ENCODE measurements at places on chromosomes 4 and X.

GRCh38 chr4:24668956-24669355 lies 84.6 kb upstream of the DHX15 start:
- DNase-seq: no peak

- no peak for DNase-seq
Measured at GRCh38 chr4:143016171-143016570, 168.5 kb upstream of the USP38 start.

- no peak for DNase-seq
Measured at GRCh38 chr4:108130955-108131354, 37.8 kb downstream of the LEF1 start.

DNA sequence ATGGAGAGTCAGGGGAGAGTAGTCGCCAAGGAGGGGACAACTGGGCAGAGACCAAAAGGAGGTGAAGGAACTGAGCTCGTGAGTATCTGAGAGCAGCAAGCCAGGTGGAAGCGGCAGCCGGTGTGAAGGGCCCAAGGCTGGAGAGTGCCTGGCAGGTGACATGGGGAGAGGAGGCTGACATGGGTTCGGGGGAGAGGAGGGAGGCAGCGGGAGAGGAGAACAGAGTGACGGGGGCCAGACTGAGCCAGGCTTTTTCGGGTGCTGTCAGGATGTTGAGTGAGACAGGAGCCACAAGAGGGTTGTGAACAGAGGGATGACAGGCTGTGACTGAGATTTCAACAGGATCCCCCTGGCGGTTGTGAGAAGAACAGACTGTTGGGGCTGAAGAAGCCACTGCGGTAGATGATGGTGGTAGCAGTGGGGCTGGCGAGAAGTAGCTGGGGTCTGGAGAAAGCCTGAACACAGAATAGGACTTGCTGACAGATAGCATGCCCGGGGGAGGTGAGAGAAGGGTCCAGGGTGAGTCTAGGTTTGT lies 5.7 kb downstream of the ELK1 start:
- DNase-seq: peak; percentile 26

DNA sequence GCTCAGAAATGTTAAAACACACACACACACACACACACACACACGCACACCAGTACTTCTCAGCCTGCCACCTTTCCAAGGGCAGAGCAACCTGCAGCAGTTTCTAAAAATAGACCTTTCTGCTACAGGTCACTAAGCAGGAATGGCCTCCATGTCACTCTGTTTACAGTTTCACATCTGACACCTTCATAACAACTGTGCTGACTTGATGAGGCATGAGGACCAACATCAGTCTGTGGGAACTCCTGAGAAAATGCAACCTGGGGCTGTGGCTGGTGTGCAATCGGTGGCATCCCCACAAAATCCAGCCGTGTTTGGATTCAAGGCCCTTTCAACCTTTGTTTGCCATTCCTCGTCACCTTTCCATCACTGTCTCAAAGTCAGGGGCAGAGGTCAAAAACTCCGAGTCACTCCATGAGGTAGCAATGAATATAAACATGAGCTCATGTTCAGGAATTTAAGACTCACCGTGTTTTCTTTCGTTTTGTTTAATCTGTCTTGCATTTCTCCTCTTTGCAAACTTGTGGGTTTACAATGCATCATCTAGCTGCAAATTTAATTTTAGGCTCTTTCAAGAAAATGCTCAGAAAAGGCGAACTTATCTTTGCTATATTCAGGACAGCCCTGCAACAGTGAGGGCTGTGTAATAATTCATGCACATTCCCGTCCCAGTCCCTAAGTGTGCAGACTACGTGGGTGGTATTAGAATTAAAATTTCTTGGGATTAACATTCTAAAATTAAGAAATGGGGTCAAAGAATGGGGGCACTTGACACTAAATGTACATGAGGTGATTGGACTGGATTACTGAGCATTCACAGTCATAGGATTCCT lies 135.3 kb downstream of the SHROOM3 start:
- peak; percentile 65 for DNase-seq

DNA sequence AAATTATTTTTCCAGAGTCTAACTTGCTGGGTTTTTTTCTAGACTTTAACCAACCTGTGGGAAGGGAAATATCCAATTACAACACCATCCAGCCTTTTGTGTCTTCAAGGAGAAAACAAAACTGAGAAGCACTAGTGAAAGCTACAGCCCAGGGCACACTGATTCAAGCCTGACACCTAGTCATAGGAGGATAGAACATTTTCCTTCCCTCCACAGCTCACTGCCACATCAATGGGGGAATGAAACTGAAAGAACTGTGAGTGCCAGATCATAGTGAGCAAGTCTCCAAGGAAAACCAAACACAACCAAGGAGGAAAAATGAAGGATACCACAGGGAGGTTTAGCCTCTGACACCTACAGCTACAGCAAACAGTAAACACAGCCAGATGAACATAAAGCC lies 43.3 kb upstream of the MAGEA8 start:
- no peak for DNase-seq

- DNase-seq: no peak
Measured at GRCh38 chr4:165945991-165946390, 73.0 kb downstream of the TLL1 start.

GRCh38 chr4:183254162-183254561 lies 65.9 kb downstream of the CLDN22 start:
- DNase-seq: no peak

DNA sequence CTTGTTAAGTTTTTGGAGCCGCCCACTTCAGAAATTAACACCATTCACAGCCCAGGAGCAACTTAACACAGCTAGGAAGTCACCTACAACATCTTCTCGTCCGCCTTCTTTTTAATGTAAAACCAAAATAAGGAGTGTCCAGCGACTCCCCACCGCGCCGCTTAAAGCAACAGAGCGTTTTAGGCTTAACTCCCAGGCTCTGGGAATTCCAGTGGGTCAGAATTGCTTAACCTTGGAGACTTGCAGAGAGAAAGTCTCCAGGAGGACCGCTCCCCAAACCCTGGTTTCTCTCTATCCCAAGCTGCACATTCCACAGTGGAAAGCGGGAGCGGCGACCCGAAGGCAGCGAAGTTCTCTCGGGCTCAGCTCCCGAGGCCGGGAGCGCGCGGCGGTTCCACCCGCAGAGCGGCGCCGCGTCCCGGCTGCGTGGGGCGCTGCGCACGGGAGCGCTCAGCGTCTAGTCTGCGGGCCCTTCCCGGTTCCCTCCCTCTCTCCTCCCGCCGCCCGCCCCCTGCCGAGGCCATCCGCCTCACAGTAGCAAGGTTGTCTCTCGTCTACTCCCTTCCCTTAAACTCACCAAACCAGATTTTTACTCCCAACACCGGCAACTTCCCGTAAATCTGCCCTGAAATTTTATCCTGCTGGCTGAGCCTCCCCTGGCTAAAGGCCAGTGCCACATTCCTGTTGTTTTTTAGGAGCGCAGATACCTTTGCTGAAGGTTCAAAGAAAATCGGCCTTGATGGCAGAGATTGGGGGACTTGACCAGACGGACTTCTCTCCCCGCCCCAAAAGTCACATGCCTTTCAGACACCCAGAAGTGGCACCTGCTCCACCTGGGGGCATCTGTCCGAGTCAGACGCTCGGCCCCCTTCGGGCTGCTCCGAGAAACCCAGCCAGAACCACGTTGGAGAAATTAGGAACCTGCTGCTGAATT lies at the start of gene RBM47:
TSS of gene RBM47 (minus strand) at position 464 of the 934 bp plus-strand sequence. CDS start 190,971 bp downstream, outside the sequence.
- peak; percentile 31 for DNase-seq

GRCh38 chr4:78846258-78846657 lies 70.1 kb downstream of the BMP2K start:
- DNase-seq: no peak

- peak; percentile 9 for DNase-seq
Measured at GRCh38 chr4:51836549-51836948, 6.4 kb upstream of the DCUN1D4 start.

GRCh38 chr4:173191623-173192041 lies 23.0 kb downstream of the GALNT7 start:
- DNase-seq: peak; percentile 36

All from HCEC 1CT (cell line).